ENCODE measurements at places on chromosomes 7 and 10.

GRCh38 chr10:78556705-78557432, 511.9 kb upstream of the ZMIZ1 start:
- no peak for DNase-seq

DNA sequence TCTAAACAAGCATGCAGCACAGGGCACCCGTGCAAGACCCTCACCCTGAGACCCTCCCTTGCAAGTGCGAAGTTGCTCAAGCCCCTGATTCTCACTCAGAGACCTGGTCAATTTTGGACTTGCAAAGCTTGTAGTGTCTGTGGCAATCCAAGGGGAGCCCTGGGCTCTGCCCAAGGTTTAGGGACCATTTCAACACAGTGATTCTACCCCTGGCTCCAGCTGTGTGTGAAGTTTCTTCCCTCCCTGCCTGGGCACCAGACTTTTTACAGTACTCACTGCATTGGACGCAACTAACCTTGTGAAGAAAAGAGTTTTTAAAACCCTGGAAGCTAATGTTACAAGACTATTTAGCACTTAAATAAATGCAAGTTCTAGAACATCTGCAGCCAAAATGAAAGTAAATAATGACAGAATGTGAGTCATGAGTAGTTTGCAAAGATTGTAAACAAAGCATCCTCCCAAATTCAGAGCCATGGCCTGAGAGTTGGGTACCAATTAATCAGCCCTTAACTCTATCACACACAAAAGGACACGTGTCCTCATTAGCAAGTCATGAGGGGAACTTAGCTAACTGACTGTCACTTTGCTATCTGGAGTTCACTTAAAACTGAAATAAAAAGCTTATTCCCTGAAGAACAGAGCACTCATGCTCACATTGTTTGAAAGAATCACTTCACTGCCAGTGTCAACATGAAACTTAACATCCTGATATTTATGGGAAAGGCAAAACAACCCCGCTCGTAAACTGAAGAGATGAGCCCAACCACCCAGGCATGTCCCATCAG, 48.1 kb downstream of the RGS10 start:
- DNase-seq = no peak

GRCh38 chr7:134474828-134475227, 15.9 kb upstream of the AKR1B1 start:
- DNase-seq = no peak

DNA sequence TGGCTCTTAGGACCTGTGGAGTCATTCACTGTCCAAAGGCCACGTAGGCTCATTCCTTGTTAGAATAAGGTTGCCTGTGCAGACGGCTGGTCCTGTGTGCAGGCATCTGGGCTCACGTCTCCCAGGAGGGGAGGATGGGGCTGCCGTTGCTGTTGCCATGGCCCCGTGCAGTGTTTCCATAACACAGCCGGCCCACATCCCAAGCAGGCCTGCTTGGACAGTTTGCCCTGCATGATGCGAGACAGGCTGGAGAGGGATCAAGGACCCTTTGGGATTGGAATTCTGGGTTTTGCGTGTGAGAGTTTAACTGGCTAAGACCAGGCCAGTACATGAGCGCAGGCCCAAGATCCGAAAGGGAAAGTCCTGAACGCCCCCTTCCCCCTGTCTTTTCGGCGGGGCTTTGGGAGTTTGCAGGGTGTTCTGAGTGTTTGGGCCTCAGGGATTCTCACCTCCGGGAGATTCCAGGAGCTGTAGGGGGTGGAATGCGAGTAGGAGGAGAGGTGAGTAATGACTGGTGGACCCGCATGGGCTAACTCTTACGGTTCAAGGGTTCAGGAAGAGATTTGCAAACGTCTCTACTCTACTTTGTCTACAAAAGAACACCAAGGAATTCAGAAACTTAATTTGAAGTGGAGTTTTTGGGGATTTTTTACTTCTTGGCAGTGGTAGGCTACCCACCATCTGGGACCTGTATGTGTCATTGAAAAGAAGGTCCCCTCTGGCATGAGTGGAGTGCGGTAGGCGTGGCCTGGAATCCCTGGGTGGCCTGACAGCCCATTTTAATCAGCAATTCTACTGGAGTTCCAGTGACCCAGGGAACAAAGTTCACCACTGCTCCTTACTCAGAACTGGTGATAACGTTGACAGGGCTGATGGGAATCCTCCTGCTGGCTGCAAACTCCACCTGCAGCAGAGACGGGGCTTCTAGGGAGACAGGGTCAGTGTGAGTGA, 125.4 kb downstream of the ITIH5 start:
- DNase-seq = no peak

DNA sequence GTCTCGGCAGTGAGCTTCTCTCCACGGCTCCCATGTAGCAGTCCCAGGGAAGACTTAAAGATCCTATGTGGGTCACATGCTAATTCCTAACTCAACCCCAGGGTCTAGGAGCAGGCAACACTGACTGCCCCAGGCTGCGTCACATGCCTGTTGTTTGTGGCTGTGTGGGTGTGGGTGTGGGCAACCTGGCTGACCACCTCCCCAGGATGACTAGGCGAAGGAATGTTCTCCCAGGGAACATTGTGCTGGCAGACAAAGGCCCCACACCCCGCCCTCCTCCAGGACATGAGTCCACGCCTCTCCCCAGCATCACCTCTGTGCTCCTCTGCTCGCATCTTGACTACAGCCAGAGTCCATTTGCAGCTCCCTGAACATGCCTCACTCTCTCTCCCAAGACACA, 30.3 kb downstream of the SLC29A3 start:
- peak; percentile 70 for DNase-seq

- DNase-seq = no peak
These were observed 402.4 kb upstream of the ADARB2 start for GRCh38 chr10:2139746-2140145.

- no peak for DNase-seq
These were observed 171.7 kb downstream of the CSTF2T start for GRCh38 chr10:51527522-51528219.

GRCh38 chr7:7793921-7794320, 75.5 kb upstream of the RPA3 start:
- DNase-seq = no peak

DNA sequence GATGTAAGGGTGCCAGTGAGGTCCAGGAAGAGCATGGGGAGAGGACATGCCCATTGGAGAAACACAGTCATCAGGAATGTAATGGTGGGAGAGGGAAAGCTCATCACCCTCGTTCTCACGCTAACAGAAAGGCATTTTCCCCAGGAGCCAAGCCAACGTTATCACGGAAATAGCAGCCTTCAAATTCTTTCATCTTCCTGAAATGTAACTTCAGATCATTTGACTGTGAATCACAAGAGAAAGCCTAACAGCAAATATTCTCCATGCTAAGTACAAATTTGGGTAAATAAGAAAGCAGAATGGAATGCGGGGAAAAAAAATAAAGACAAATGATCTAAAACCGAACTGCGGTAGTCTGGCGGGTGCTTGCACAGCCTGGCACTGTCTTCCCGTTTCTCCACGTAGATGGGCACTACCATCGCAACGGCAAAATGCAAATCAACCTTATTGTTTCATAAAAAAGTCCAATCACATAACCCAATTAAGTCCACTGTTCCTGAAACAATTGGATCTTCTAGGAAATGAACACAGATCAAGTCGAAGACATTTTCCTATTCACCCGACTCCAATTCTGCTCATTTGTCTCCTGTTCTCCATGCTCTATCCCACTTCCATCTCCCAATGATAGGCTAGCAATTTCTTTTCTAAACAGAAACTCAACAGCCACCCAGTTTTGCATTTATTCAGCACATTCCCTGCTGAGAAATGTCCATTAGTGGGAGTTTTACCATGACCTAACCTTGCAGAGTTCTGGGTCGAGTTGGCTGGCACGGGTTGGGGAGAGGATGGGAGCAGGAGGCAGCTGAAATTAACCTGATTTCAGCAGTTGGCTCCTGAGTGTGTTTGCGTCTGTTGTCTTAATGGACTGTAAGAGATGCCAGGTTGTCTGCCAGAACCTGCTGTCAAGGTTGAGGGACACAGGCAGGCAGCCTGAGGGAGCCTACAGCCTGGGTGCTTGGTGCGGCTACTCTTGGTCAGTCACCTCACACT, 74.6 kb upstream of the FRMD4A start:
- DNase-seq = peak; percentile 56
